NCI-H345 (cell line): ENCODE measurements at places on chromosomes 7 and 10.

DNA sequence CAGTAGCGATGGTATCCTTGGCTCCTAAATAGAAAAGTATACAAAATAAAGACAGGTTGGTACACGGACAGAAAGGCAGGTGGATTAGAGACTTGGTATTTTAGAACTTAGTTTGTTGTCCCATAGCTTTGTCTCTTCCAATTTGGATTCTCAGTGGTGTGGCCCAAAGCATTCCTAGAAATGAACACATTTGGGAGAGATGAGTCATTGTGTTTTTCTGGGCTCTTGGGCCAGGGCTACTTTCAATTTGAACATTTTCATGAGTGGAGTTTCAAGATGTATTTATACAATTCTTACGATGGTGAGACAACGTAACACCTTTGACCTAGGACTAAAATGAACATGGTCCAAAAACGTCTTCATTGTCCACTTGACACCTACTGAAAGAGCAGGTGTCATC is 225.1 kb upstream of the YAE1 start:
- DNase-seq, result no peak

GRCh38 chr7:116433246-116433645 is 66.3 kb upstream of the CAV2 start:
- no peak for DNase-seq

GRCh38 chr7:5139998-5140397 is 50.0 kb upstream of the WIPI2 start:
- DNase-seq, result peak; percentile 17

GRCh38 chr7:147911201-147911601 is 679.4 kb upstream of the C7orf33 start:
- DNase-seq, result no peak

- no peak for DNase-seq
Observed at GRCh38 chr7:129958643-129959470, 6.1 kb upstream of the UBE2H start.

- DNase-seq, result no peak
Observed at GRCh38 chr7:16986755-16987154, 105.0 kb upstream of the AGR3 start.
